ENCODE measurements at places on chromosomes 4 and X.

GRCh38 chrX:43656005-43656494 is at the start of gene MAOA:
MAOA (plus strand) TSS chrX:43656299; CDS start chrX:43656342, 43 bp downstream.
- DNase-seq = peak; percentile 50

- DNase-seq = no peak
Measured at GRCh38 chr4:133802359-133803140, 399.0 kb downstream of the PABPC4L start.

- no peak for DNase-seq
Measured at GRCh38 chrX:101160001-101160400, 59.6 kb upstream of the DRP2 start.

GRCh38 chr4:180377741-180378140 is 1865.5 kb upstream of the TENM3 start:
- DNase-seq = no peak

- DNase-seq = no peak
Measured at GRCh38 chr4:53354012-53354722, 11.7 kb downstream of the SCFD2 start.

DNA sequence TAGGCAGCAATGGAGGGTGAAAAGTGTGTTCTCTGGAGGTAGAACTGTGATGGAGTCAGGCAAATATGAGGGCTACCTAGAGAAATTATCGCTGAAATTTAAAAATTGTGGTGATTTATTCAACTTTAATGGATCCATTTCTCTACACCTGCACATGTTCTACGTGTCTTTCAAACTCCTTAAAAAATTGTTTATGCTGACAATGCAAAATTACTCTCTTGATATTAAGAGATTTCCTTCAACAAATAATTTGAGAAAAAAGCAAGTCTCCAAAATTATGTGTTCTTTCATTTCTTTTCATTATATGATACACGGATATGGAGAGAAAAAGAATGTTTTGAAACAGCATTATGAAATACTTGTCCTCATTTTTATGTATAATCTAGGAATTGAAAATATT is 1151.4 kb upstream of the PABPC4L start:
- no peak for DNase-seq

DNA sequence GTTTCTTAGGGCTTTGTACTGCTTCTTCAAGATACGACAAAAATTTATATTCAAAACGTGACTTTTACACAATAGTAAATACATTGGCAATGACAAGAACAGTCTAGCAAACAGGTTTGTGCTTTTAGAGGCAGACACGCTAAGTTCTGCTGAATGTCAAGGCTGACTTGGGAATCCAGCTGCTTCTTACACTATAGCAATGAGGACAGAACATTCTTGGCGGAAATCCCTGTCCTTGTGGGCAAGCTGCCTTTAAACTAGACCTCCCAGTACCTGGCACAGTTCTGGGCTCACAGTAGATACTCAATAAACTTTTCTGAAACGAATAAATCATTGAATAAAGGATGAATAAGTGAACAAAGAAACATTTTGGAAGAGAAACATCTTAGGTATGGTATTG is 148.2 kb downstream of the RASL11B start:
- DNase-seq = no peak

Measured in hippocampal formation (tissue), 2 donors.